ENCODE measurements at places on chromosomes 12 and 14.

DNA sequence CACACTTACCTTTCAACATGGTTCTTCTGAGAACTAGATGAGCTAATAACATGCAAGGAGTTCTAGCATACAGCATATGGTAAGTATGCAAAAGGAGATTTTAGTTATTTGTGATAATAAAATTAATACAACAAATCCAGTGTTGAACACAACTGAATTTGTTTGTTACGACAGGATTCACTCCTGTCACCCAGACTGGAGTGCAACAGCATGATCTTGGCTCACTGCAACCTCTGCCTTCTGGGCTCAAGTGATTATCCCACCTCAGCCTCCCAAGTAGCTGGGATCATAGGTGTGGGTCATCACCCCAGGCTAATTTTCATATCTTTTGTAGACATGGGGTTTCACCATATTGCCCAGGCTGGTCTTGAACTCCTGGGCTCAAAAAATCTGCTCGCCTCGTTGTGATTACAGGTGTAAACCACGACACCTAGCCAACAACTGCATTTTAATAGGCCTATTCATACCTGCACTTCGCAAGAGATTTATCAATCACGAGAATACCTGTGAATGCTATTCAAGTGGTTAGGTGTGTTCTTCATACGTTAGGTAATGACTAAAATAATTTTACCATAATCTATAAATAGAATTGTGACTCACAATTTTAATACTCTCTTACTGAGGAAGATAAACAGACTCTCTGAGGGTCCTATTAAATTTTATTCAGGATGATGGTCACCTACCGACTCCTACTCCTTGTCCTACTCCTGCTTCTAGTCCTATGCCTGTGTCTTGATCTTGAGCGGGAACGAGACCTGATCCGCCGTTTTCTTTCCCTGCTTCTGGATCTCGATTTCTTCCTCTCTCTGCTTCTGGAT lies 10.0 kb downstream of the RSRC2 start:
- no peak for DNase-seq

DNA sequence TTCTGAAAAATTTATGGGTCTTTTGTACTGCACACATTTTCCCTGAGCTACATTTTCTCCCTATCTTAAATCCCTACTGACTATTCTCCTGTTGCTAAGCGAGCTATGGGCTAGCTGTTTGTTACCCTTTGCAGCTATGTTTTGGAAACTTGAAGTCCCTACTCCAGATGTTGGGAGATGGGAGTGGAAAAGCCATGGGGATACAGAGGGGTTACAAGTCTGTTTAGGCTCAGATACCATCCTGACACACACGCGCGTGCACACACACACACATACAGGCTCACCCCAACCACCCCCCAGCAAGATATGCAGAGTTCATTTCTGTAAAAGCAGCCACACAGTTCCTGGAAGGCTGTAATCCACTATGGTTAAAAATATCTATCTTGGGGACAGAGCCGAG lies 15.8 kb downstream of the ATP5MC2 start:
- no peak for DNase-seq

DNA sequence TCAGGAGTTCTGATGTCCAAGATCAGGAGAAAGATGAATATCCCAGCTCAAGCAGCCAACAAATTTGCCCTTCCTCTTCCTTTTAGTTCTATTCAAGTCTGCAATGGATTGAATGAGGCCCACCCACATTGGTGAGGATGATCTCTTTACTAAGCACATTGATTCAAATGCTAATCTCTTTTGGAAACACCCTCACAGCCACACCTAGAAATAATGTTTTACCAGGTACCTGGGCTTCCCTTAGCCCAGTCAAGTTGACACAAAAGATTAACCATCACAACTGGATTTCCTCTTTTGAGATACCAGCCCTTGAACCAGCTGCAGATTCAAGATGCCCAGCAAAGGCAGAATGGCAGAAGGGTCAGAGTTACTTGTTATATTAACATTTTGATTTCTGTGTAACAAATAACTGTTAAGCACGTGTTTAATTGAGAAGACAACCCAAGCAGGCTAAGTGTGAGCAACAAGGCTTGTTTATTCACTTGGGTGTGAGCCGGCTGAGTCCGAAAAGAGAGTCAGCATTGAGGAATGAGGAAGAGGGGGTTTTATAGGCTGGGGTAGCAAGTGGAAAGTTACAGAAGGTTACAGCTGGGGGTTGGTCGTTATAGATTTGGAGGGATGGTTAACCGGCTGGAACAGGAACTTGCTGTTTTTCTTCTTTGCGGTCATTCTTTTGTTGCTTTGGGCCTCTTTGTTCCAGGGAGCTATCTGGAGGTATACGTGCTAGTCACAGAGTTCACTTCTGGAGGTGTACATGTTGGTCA lies 180.3 kb downstream of the EMP1 start:
- no peak for DNase-seq

- DNase-seq = no peak
Measured at GRCh38 chr12:47054659-47055058, 24.8 kb upstream of the PCED1B start.

DNA sequence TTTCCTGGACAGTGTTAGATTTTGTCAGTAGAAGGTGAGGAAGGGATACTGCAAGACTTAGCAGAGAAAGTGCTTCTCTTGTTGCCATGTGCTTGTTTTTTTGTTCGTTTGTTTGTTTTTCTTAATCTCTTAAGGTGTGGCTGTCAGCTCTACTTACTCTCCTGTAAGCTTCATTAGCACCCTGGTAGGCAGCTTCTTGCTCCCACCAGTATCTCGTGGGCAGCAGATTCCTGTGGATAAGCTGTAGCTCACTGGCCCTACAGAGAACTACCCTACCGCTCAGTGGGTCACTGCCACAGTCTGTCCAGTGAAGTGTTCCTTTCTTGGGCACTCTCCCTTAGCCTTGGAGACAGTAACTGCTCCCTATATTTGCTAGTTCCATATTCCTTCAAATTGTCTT lies 30.1 kb downstream of the VRK1 start:
- no peak for DNase-seq

- DNase-seq = no peak
Measured at GRCh38 chr12:99153293-99153692, 494.3 kb upstream of the GARIN6 start.

- DNase-seq = no peak
Measured at GRCh38 chr12:119857041-119857591, 20.0 kb downstream of the CIT start.

DNA sequence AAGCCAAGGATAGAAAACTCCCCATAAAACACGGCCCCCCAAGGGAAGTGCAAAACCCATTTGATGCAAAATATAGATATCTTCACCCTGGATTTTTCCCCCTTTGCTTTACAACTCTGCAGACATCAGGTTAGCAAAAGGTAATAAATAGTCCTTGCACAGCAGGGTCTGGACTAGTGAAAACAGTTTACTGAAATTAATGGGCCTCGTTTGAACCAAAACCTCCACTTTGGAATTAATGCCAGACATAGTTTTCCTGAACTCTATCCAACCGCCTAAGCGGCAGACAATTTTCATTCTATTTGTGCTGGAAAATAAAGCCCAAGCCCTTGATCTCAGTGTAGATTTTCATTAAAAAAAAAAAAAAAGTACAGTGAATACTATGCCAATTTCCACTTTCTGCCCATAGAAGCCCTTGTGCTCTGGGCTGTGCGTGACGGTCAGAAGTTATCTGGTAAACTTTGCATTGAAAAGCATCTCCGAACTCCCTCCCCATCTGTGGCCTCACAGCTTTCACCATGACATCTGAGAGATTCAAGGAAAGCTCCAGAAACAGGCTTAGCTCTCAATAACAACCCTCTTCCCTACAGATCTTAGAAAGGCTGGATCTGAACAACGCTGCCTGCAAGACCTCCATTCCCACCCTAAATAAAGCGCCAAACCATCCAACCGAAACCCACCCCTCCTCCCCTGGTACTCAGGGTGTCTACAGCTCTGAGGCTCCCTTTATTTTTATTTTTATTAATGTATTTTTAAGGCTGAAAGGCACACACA lies 11.0 kb upstream of the IRF2BPL start:
- DNase-seq = no peak

DNA sequence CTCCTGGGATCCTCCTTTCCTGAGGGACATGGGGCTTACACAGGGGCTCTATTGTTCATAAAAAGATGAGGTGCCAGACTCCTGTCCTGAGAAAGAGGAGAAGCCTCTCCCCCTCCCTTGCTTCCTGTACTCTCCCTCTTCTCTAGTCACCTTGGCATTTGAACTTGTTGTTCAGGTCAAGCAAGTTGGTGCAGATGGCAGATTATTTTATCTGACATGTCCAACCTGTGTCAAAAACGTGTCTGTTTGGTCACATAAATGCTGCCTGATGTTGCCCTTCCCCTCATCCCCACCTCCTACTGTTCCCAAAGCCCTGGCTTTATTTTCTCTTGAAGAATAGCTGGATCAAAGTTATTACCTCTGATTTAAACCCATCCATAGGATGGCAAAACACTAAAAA lies 154.8 kb downstream of the TMX1 start:
- no peak for DNase-seq

- no peak for DNase-seq
Measured at GRCh38 chr12:120668091-120668867, 18.7 kb upstream of the MLEC start.

GRCh38 chr12:116516657-116517056 lies 42.5 kb upstream of the MAP1LC3B2 start:
- DNase-seq = no peak

GRCh38 chr14:96479435-96480146 lies 22.6 kb upstream of the PAPOLA start:
- no peak for DNase-seq

GRCh38 chr12:109099431-109100020 lies 2.1 kb downstream of the UNG start:
- DNase-seq = no peak

GRCh38 chr14:59482541-59483331 lies 1.5 kb downstream of the L3HYPDH start:
- DNase-seq = no peak
